Activated CD4-positive, alpha-beta T cell treated with anti-CD3 and anti-CD28 coated beads for 24 hours (primary cell): ENCODE measurements at places on chromosomes 4 and X.

GRCh38 chr4:959338-960139 is 13.8 kb downstream of the DGKQ start:
- no peak for DNase-seq

DNA sequence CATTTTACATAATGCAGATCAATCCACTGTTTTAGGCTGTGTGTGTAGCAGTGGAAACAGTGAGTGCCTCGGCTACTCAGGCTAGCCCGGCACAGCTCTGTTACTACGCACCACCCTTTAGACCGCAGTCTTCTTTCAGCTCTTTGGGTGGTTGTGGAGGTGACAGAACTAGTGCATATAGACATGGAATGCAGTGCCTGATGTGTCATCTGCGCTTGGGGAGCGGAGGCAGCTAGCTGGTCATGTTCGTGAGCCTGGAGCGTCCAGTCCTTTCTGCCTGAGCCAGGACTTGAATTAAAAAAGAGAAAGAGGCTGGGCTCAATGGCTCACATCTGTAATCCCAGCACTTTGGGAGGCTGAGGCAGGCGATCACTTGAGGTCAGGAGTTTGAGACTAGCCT is 4.8 kb downstream of the TBC1D14 start:
- no peak for DNase-seq

- no peak for DNase-seq
These were observed 130.8 kb downstream of the PPARGC1A start for GRCh38 chr4:23759066-23759465.

DNA sequence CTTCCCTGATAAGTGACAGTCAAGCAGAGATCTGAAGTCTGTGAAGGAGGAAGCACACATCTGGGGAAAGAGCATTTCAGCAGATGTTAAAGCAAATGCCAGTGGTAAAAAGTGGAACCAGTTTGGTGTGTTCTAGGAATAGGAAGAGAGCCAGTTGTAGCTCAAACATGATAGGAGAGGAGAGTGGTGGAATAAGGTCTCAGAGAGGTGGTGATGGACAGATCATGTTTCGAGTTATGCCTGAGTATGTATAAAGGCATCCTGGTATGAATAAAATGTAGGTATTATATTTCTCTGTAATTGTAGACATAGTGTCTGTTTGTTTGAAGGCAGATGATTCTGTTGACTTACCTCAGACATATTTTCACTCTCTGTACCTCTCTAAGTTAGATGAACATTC is 89.1 kb downstream of the LARP7 start:
- DNase-seq, result no peak

GRCh38 chr4:186088523-186088922 is 16.0 kb upstream of the FAM149A start:
- DNase-seq, result no peak

GRCh38 chrX:111511477-111511876 is at the start of gene SERTM2:
Gene SERTM2 (plus strand): TSS chrX:111511645. CDS start chrX:111518858, 7,213 bp downstream.
- no peak for DNase-seq

- DNase-seq, result no peak
These were observed 61.9 kb downstream of the COX18 start for GRCh38 chr4:73007526-73008100.

- DNase-seq, result no peak
These were observed 5.4 kb downstream of the SULT1B1 start for GRCh38 chr4:69754926-69755580.

- peak; percentile 15 for DNase-seq
These were observed 88.1 kb downstream of the CAMK2D start for GRCh38 chr4:113673450-113673849.

- DNase-seq, result no peak
These were observed 105.2 kb upstream of the FGF16 start for GRCh38 chrX:77342004-77342403.

GRCh38 chrX:149223854-149224253 is 281.3 kb downstream of the IDS start:
- DNase-seq, result no peak

- DNase-seq, result no peak
These were observed 32.4 kb upstream of the TMEM131L start for GRCh38 chr4:153433754-153434105.

- DNase-seq, result no peak
These were observed 33.1 kb downstream of the DLG3 start for GRCh38 chrX:70477734-70478075.

GRCh38 chr4:83484500-83485461 is at the start of gene ABRAXAS1:
Gene ABRAXAS1 (minus strand): TSS chr4:83485100. CDS start chr4:83485072, 28 bp downstream.
- DNase-seq, result peak; percentile 89

- DNase-seq, result peak; percentile 4
These were observed 27.1 kb downstream of the CFAP299 start for GRCh38 chr4:80362578-80363181.

- DNase-seq, result no peak
These were observed 82.8 kb upstream of the LIMCH1 start for GRCh38 chr4:41455206-41455605.

DNA sequence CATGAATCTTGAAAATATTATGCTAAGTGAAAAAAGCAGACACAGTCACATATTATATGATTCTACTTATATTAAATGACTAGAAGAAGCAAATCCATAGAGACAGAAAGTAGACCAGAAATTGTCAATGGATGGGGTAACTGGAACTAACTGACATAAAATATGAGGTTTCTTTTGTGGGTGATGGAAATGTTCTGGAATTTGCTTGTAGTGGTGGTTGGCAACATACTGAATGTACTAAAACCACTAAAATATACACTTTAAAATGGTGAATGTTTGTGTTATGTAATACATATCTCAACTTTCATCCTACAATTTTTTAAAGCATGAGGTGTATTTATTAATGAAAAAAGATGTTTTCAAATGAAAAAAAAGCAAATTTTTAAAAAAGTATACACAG is 14.7 kb downstream of the CNOT6L start:
- no peak for DNase-seq

- no peak for DNase-seq
These were observed 27.6 kb downstream of the ARFIP1 start for GRCh38 chr4:152807294-152807829.

- DNase-seq, result no peak
These were observed 45.6 kb downstream of the GABRA3 start for GRCh38 chrX:152405561-152405960.

- peak; percentile 14 for DNase-seq
These were observed 81.2 kb downstream of the SPRY1 start for GRCh38 chr4:123477711-123478209.

GRCh38 chr4:38660838-38661237 is 3.2 kb upstream of the KLF3 start:
- DNase-seq, result no peak

- peak; percentile 69 for DNase-seq
These were observed at the start of gene TRMT2B for GRCh38 chrX:101051549-101052302. Gene TRMT2B (minus strand): TSS chrX:101052111. CDS start chrX:101042289, 9,822 bp downstream.

DNA sequence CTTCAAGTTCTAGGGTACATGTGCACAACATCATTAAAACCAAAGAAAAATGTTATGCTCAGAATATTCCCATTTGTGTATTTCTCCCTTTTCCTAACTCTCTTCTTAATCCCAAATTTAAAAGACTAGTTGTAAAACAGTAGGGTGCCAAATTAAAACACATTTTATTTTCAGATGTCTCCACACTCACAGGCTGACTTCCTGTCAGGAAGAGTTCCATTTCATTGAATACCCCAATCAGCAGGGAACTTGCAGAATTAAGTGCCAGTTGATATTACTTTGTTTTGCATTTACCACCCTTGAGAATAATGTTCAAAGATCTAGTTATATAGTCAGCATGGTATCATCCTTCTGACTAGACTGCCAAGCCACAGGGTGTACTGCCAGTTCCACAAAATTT is 207.9 kb downstream of the MAB21L2 start:
- no peak for DNase-seq

GRCh38 chr4:125306533-125306932 is 8.2 kb upstream of the FAT4 start:
- DNase-seq, result no peak

- DNase-seq, result no peak
These were observed 124.0 kb downstream of the MOSPD2 start for GRCh38 chrX:14997271-14997670.

DNA sequence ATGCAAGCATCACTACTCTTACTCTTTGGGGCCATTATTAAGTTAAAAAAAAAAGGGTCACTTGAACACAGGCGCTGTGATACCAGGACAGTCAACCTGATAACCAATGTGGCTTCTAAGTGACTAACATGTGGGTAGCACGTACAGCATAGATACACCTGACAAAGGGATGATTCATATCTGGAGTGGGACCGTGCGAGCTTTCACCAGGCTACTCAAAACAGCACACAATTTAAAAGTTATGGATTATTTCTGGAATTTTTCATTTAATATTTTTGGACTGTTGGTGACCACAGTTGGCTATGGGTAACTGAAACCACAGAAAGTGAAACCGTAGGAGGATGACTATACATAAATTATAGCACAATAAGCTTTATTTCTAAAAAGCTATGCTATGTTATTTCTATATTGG is 113.8 kb upstream of the STIM2 start:
- no peak for DNase-seq

GRCh38 chr4:175414602-175415001 is 397.5 kb downstream of the GPM6A start:
- no peak for DNase-seq

DNA sequence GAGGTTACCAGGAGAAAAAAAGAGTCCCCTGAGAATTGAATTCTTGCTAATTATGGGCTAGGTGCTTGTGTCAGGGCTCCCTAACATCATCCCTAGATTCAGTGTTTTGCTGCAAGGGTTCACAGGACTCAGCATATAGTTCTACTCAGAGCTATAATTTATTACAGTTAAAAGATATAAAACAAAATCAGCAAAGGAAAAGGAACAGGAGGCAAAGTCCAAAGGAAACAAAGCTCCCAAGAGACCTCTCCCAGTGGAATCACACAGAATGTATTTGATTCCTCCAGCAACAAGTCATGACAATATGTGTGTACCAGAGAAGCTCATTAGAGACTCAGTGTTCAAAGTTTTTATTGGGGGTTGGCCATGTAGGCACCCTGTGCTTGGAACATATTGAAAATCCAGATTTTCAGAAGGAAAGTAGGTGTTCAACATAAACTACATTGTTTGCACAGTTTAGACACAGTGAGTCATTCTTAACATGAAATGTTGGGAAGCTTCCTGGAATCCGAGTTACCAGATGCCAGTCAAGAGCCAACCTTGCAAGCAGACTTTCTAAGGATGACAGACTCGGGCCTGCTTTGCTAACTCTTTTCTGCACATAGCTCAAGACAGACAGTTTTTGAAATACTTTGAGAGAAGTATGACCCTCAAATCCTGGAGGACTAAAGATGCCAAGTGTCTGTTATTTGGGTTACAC is 311.3 kb upstream of the EMCN start:
- no peak for DNase-seq

- no peak for DNase-seq
These were observed 848.1 kb upstream of the FRG1 start for GRCh38 chr4:189092581-189092980.

- DNase-seq, result no peak
These were observed 364.2 kb downstream of the GALNTL6 start for GRCh38 chr4:172177382-172177781.
